ENCODE measurements at places on chromosomes 11 and 22. TPM values are rescaled to one million over a fixed set of nuclear protein-coding genes. Genes with fewer than 3 reads are reported as not detected.
A peak's percentile ranks its signal among the peaks of the same experiment; 100 is the strongest.

GRCh38 chr22:17097062-17097461 is 12.3 kb downstream of the IL17RA start:
- DNase-seq: no peak

GRCh38 chr11:2212411-2213251 is 41.0 kb upstream of the TH start:
- peak; percentile 76 for DNase-seq

- DNase-seq: peak; percentile 41
Measured at GRCh38 chr11:69467646-69468045, 13.8 kb upstream of the LINC01488 start.

DNA sequence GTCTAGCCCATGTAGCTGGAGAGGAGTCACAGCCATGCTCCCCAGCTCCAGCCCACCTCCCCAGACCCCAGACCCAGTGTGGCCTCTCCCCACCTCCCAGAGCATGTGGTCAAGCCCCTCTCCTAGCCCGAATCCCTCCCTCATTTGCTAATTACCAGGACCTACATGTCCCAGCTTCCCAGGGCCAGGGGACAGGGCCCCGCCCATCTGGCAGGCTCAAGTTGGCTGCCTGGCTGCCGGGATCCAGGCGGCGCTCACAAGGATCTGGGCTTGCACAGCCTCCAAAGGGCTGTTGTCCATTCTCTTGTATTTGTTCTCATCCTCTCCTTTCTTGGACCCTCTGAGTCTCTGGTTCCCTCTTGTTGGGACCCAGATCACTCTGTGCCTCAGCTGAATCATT is 4.6 kb upstream of the MIF start:
- DNase-seq: peak; percentile 8

DNA sequence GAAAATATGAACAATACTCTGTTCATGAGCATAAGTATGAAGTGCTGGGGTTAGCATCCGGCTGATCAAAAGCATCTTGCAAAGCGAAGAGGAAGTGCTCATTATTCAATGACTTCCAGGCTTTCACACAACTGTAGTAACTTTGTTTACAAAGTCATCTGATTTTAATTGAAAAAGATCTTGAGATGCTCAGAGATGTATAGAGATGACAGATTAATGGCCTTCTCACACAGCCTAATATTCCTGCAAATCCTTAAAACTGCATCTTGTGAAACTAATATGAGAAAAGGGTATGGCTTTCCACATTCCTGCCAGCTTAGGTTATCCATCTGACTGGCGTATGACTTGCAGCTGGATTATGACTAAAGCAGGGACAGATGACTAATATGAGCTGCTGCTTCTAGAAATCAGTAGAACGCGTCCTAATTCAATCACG is 125.4 kb downstream of the CASP12 start:
- peak; percentile 83 for DNase-seq

Gene ARHGAP32
- total RNA-seq: 33.6 TPM

Gene HOATZ
- total RNA-seq: not detected

Gene CATSPERZ
- total RNA-seq: 0.29 TPM

Data from osteoblast (primary cell).